ENCODE measurements at places on chromosomes 2 and 18. TPM values are rescaled to one million over a fixed set of nuclear protein-coding genes. Genes with fewer than 3 reads are reported as not detected.

GRCh38 chr2:131093696-131094462 is 619 bp upstream of the FAM168B start:
- no peak for DNase-seq

- DNase-seq: no peak
These were observed 38.7 kb downstream of the ATP9B start for GRCh38 chr18:79107886-79108285.

- no peak for DNase-seq
These were observed 143.6 kb downstream of the MBD2 start for GRCh38 chr18:54080858-54081257.

GRCh38 chr2:163266772-163267171 is 428.2 kb upstream of the KCNH7 start:
- no peak for DNase-seq

The MARCHF4 gene
- total RNA-seq: under 0.01 TPM

GRCh38 chr2:23655934-23656596 is 270.9 kb downstream of the ATAD2B start:
- no peak for DNase-seq

DNA sequence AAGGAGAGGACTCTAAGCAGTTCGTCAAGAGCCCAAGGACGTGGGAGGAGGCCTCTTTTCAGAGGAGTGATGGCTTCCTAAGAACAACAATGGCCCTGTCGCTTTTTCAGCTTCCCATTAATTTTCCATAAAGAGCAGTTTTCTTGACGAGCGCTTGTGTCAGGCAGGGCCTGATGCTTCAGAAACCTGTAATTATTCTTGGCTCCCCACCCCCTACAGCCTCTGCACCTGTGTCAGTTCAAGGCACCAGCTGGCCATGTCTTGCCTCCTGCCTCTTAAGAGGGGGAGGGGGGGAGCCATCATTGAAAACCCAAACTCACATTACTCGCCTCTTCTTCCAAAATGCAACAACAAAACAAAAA is 32.3 kb downstream of the KLF7 start:
- DNase-seq: no peak

Measured in hematopoietic multipotent progenitor cell (in vitro differentiated cells).